ENCODE measurements at places on chromosomes 16 and 17.

GRCh38 chr17:46024590-46024989, 25.5 kb downstream of the STH start:
- no peak for DNase-seq

- no peak for DNase-seq
Observed at GRCh38 chr17:5557485-5557884, 26.8 kb downstream of the NLRP1 start.

DNA sequence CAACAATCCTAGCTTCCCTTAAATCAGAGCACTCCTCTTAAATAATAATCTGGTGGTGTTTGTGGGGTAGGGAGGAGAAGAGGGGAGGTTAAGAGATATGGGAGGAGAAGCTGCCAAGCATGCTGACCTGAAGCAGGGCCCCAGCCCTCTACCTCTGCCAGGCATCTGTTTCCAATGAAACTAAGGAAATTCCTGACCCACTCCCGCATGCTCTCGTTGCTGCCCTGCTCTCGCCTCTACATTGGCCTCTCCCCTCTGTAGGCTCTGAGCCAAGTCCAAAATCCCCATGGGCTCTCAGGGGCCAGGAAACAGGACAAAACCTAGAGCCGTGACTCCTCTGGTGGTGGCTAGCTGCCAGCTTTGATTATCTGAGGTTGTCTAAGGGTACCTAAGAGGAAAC, 559.5 kb upstream of the CDH11 start:
- no peak for DNase-seq

DNA sequence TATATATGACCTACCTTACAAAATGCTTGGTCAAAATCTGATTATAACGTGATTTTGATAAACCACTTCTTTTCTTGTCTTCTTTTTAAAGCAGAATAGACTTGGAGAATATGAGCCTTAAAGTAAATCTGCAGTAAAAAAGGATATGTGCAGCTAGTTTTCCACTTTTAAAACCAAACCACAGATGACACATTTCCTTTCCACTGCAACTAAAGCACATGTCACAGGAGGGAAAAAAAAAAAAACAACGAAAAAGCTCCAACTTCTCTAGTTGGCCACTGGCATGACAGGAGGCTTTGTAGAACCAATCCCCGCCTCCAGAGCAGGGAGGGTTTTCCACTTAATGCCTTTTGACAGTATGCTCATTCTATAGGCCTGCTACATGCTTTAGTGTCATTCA, at the start of gene EVI2A:
EVI2A (minus strand) TSS at position 142 of the 400 bp plus-strand sequence. CDS start 2,609 bp downstream, outside the sequence.
- peak; percentile 87 for DNase-seq

DNA sequence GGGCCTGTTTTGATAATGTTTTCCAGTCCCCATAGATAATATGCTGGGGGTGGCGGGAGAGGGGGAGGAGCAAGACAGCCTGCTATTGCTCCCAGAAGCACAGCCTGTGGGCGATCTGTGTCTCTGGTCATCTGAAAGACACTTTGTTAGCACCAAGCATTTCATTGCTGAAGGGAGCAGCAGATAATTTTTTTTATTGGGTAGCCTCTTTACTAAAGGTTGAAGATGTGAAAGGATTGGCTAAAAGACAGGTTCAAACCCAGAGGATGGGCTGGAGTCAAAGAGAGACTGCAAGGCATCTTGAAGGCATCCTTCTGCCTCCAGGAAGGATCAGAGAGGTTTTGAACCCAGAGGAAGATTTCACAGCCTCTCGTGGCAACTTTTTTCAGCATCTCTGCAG, 60.6 kb downstream of the C17orf67 start:
- DNase-seq: no peak

DNA sequence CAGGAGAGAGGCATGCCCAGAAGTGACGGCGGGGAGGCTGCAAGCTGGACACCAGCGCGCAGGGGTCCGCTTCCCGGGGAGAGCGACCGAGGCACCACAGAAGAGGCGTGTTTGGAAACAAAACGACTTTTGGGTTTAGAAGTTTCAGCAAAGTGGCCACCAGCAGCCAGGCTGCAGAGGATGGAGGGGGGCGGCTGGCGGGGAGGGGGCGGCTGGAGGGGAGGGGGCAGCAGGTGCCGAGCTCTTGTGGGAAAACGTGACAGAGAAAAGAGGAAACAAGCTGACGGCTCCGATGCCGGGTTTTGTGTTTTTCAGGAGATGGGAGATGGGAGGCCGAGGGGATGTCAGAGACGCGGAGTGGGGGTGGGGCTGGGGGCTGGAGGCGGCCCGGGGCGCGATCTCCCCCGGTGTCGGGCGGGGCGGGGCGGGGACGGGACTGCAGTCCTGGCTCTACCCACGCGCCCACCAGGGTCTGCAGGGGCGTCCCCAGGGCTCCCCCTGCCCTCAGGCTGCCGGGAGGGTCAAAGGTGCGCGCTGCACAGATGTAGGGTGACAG, 32.1 kb upstream of the RPH3AL start:
- DNase-seq: no peak

GRCh38 chr17:69712801-69713311, 298.4 kb downstream of the MAP2K6 start:
- DNase-seq: no peak

DNA sequence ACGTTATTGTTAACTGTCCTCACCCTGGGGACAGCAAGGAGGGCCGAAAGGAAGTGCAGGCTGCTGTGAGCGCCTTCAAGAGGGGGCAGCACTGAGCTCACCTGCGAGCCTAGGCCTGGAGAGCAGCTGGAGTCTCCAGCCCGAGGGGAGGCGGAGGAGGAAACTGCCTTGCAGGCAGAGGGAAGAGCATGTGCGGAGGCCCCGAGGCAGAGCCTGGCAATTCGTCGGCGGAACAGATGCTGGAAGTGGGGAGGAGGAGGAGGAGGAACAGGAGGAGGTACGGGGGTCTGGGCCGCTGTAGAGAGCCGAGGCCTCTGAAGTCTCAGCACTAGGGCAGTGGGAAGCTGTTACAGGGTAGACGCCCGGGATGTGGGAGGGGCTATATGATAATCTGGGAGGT, 49.6 kb upstream of the PLCG2 start:
- DNase-seq: no peak

All from activated T-cell treated with anti-CD3 and anti-CD28 coated beads, Interleukin-2, amount 50 U/mL, for 72 hours (primary cell).